MG63 (cell line): ENCODE measurements at places on chromosomes 1 and 21.
A peak's percentile ranks its signal among the peaks of the same experiment; 100 is the strongest.

DNA sequence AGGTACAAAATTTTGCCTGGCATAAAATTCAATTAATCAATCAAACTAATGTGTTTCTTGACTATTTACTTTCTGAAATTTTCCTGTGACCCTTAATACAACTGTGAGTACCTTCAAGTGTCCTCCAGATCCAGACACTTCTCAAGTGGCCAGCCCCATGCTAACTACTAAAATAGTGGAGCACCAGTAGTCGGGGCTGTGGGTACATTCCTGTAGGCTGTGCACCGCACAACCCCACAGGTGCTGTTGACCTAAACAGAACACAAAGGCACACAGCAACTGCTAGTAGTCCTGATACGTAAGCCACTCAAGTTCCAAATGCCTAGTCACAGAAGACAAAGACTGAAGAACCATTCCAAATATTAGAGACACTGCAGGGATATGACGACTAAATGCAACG lies 36.6 kb downstream of the TMEM50B start:
- DNase-seq = no peak

DNA sequence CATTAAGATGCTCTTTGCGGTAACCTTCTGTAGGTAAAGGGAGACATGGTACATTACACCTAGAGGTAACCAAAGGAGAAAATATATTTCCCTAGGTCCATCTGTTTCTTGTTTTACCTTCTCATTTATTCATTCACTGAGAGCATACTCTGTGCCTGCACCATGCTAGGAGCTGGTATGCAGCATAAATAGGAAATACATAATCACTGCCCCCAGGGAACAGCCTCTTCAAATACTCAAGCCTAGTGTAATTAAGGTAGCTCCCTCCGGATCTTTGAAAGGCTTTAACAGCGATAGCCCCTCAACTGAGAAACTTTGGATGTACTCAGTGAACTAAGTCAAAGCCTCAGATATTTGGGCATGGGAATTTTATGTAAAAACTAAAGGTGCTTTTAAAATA lies 123.6 kb downstream of the GABPA start:
- DNase-seq = no peak

DNA sequence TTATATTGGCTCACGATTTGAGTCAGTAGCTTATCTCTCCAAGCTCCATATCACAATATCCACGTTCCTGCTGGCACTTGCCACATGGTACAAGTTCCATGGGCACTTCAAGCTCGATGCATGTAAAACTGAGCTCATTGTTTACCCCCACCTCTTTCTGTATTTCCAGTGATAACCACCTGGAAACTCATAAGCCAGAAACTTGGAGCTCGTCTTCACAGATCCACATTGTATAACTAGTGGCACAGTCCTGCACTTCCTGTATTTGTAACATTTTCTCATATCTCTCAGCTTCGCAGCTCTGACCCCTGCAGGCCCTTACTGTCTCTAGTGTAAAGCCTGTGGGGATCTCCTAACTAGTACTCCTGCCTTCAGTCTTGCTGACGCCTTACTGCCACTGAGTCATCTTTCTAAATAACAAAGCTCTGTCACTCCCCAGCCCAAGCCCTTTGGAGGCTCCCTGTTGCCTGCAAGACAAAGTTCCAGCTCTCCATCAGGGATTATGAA lies 6.5 kb upstream of the C2CD4D start:
- DNase-seq = peak; percentile 76

DNA sequence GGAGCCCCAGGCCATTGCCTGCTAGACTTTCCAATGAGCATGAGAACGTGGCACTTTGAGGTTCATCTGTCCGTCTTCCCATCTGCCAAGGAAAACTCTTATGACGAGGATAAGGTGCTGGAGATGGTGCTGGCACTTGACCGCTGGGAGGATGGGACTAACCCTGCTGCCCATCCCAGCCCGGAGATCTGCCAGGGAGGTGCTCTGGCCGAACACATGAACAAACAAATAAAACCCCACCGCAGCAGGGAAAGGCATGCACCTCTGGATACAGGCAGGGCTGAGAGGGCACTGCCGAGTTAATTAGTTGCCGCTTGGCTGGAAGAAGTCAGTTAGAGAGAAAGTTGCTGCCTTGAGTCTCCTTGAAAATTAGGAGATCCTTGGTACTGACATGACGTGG lies 308.4 kb downstream of the AJAP1 start:
- peak; percentile 36 for DNase-seq

- DNase-seq = no peak
Measured at GRCh38 chr1:40318970-40319621, 2.0 kb upstream of the COL9A2 start.

GRCh38 chr1:212595787-212596714 lies 12.5 kb upstream of the ATF3 start:
- DNase-seq = peak; percentile 45

- peak; percentile 71 for DNase-seq
Measured at GRCh38 chr1:110630839-110631663, 24.9 kb upstream of the KCNA2 start.

GRCh38 chr1:197096137-197096536 lies 29.1 kb upstream of the F13B start:
- no peak for DNase-seq

GRCh38 chr21:36297938-36298572 lies 21.9 kb upstream of the MORC3 start:
- no peak for DNase-seq

DNA sequence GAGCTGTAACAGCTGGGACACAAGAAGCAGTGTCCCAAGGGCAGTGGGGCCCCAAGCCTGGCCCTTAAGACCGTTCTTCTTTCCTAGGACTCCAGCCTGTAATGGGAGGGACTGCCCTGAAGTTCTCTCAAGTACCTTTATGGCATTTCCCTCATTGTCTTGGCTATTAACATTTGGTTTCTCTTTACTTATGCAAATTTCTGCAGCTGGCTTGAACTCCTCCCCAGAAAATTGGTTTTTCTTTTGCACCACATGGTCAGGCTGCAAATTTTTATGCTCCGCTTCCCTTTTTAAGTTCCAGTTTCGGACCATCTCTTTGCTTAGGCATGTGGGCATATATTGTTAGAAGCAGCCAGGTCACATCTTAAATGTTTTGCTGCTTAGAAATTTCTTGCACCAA lies 3.1 kb upstream of the MROH9 start:
- no peak for DNase-seq

DNA sequence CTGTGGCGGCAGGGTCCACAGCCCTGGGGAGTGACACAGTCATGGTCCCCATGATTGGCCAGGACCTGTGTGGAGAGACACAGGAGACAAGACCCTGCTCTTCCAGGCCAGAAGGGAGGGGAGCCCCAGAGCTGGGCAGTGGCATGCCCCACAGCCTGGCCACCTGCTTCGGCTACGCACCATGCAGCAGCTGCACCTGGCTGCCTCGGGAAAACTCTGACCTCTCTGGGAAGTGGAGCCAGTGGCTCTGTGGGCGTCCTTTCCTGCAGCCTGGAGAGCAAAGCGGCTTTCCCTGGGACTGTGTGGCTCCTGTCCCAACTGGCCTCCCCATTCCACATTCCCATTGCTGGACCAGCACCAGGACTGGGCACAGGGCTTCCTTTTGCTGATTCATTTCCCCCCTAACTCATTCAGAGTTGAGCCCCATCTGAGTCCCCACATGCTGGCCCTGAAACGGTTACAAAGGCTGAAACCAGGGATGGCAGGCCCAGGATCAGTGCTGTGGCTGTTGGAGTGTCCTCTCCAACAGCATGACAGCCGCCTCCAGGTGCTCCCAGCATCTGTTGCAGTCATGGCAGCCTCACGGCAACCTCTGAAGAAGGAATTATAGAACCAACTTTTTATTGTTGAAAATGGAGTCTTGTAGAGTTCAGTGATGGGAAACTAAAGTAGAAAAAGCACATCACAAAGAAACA lies 15.0 kb downstream of the OXCT2 start:
- no peak for DNase-seq
